ENCODE measurements at places on chromosomes 1 and 21. TPM values are rescaled to one million over a fixed set of nuclear protein-coding genes. Genes with fewer than 3 reads are reported as not detected.

The TTLL10 gene
- total RNA-seq = not detected

DNA sequence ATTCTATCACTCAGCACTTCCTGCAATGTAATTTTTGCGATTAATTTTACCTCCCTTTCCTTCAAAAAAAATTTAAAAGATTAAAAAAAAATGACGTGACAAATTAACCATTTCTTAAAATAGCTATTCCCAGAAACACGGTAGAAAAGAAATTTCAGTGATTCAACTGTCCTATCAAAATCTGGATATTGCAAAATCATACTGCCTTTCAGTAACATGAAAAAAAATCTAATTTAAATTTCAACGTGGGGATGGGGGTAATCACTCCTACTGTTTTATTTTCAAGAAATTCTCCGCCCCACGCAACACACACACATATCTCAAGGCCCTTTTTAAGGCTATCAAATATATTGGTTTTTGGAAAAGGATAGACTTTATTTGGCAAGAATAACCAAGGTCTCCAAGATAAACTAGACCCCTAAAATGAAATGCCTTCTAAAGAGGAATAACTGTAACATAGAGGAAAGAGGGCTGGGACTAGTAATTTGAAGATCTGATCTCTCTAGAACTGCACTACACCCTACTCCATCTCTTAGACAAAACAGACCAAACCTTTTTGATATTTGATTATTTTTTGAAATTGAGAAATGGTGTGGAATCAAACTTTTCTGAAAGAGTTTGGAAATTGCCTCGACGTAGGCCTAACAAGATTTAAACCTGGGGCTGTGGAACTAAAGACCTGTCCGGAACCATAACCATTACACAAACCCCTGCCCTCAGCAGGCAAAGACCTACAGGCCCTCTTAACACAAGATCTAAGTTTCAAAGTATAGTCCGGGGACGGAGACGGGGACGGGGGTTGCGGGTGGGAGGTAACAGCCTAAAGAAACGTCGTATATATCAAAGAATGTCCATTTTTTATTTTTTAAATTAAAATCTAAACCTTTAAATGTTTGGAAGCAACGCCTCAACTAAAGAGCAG, 941 bp downstream of the ARNT start:
- DNase-seq = no peak

DNA sequence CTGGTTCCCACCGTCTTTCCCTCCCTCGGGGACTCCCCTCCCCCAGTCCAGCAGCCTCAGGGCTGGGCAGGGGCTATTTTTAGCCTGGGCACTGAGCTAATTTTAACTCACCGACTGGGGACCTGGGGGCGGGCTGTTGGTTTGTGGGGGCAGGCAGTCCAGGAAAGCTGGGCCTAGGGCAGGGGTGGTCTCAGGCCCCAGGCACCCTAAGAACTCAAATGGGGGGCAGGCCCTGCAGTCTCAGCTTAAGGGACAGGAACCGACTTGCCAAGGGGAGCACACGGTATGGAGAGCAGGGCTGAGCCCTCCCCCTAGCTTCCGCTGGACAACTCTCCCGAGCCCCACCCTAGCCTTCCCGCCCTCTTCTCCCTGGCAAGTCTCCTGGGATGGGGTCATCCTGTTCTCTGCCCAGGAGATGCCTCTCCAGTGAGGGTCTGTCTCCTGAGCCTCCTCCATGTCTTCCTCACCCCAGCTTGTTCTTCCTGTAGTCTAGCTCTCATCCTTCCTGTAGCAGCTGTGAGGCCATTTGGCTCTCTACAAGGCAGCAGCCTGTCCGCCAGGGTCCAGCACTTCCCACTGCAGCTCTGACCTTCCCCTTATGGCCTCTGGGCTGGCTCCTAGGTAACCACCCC, 10.1 kb downstream of the MEF2D start:
- no peak for DNase-seq

DNA sequence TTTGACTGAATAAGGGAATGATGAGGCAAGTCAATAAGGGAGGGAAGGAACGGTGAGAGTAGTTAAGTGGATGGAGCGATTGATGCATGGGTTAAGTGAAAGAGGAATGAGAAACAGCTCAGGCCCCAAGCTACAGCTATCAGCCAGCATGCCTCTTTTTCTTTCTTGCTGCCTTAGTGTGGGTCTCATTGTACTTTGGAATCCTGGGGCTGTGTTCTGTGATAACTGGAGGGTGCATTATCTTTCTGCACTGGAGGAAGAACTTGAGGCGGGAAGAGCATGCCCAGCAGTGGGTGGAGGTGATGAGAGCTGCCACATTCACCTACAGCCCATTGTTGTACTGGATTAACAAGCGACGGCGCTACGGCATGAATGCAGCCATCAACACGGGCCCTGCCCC, 1.0 kb downstream of the TEX38 start:
- no peak for DNase-seq

GRCh38 chr1:60444680-60445079, 371.1 kb upstream of the C1orf87 start:
- no peak for DNase-seq

GRCh38 chr1:113391649-113392271, 1.4 kb downstream of the MAGI3 start:
- peak; percentile 29 for DNase-seq

DNA sequence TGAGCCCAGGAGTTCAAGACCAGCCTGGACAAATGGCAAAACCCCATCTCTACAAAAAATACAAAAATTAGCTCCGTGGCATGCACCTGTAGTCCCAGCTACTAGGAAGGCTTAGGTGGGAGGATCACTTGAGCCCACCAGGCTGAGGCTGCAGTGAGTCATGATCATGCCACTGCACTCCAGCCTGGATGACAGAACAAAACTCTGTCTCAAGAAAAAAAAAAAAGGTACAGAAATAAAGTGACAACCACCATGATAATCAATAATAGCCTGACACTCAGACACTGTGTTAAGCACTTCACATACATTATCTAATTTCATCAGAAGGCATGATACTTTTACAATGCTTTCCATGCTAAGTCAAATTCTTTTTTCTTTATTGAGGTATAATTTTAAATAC, 53.1 kb downstream of the ST7L start:
- DNase-seq = no peak

DNA sequence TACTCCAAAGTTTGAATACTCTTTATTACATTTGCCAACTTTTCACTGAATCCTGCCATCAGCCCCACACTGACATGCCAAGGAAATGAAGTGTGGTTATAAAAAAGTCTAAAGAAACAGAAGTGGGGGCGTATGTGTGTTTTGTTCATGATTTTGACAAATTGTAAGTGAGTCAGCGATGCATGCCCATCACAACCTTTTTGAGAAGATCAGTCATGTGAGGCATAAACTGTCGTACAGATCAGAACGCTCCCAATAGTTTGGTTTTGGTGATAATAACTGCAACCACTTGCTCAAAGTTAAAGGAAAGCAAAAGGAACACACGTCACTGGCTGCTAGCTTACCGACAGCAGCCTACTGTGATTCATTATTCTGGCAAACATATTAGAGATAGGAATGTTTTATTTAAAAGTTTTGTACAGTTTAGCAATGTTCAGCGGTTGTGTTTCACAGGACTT, 95.6 kb downstream of the RGS2 start:
- DNase-seq = peak; percentile 38

- DNase-seq = no peak
Observed at GRCh38 chr1:232225336-232226131, 404.4 kb downstream of the SIPA1L2 start.

- no peak for DNase-seq
Observed at GRCh38 chr1:110123224-110123623, 11.0 kb downstream of the UBL4B start.

Measured in endothelial cell of umbilical vein (primary cell).